GM12891 (cell line): ENCODE measurements at places on chromosomes 7 and 10.

DNA sequence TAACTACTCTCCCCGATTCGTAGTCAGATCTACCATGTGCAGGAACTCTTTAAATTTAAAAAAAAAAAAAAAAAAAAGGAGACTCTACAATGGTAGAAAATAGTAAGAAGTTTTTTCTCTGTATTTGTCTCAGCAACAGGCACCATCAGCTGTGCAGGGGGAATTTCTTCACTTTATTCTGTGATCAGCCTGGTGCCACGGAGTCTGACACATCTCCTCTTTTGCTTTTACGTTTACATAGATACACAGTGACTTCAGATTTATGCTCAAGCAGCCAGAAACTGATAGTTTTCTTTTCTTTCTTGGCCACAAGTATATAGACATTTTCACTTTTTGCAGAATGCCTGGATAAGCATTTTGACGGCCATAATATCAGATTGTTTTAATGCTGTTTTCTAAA is 190.6 kb upstream of the AKR1E2 start:
- DNase-seq = no peak

- DNase-seq = no peak
Measured at GRCh38 chr7:48518092-48518491, 346.8 kb downstream of the ABCA13 start.

- DNase-seq = no peak
Measured at GRCh38 chr7:90081621-90082020, 72.6 kb upstream of the STEAP1 start.

DNA sequence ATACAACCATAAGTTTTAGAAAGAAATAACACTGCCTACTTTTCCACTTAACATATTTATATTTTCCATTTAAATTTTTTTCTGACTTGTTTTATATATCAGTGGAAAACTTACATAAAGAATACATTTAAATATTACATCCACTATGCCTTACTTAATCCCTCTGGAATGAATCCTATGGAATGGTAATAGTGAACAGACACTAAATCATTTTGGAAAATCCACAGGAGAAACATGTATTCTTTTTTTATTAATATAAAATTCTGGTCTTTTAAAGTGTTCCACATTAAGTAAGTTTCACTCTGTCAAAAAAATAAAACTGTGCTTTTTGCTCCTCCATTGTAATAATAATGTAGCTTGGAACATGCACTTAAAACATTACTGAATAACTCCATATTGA is 236.8 kb upstream of the LRRN3 start:
- no peak for DNase-seq

DNA sequence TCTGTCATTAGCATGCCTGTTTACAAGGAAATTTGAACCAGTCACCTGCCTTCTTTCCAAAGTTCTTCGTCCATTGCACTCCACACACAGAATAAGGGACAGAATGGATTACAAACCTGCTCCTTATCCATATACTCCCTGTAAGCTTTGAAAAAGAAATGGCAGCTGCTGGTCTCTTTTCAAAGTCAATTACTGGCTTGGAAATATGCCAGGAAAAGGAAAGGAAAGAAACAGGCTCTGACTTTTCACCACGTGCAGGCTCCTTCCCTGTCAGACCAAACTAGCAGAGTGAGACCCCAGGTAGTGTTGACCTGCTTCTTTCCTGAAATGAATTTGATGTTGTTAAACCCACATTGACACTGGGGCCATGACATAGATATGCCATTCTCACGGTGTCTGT is 84.5 kb downstream of the LHFPL3 start:
- no peak for DNase-seq

DNA sequence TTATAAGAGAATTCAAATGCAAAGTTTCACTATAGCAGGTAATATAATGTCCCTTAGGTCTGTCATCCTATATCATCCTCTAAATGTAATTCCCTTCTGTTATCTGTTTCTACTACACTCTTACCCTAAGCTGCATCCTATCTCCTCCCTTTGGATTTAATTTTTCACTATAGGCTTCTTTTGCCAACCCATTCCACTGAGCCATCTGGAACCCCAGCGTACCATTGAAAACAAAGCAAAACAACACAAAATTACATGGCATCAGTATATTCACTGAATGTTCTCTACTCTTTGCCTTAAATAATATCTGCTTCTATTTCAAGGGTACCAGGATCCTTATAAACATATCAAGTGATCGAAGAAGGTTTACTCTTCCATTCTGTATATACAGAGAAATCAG is 1530.2 kb upstream of the LRRTM3 start:
- no peak for DNase-seq

DNA sequence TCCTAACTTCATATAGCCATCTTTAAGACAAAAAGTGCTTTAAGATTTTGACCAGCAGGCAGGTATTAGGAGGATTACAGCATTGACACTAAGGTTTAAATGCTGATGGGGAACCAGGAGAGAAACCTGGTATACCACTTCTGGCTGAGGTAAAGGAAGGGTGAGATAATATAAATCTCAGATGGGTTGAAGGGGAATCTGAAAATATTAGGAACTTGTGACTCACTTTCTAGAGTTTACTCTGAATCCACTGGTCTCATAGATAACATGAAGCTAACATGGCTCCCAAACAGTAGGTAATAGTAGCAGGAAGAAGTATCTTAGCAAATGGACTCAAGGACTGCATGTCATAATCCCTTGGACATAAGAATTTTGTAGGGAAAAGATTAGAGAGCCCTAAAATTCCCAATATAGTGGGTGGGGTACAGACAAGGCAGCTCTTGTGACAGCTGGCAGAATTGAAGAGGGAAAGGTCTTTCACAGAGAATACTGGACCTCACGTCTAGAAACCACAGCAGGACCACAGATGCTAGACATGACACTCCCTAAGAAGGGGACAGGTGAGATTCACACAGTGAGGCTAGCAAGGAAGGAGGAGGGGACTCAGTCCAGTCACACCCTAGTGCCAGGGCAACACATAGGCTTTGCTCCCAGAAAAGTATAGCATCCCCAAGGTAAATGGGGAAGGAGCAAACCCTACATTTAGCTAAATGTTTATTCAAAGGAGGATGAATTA is 3.5 kb downstream of the PTTG1IP2 start:
- no peak for DNase-seq

DNA sequence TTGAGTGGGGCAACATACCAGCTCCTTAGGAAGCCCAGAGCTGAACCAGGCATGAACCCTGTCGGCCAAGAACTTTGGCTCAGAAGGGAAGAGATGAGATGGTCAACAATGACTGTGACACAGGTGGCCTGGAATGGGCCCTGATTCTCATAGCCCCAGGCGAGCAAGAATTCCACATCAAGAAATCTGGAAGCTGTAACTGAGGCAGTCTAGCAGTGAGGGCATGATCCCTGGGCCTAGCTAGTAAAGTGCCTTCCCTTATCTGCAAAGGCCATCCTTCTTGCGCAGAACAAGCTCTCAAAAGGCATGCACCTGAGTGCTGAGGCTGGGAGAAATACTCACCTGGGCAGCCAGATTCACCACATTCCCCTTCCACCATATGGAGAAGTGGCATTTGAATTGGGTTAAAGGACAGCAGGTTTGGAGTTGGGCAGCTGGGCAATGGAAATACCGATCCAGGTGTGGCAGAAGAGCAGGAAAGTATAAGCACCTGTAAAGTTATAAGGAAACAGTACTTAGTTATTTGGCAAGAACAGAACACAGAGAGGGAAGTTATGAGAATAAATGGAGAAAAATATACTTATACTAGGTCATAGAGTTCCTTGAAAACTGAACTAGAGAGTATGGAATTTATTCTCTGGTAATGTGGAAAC is 78.6 kb upstream of the CAPZA2 start:
- no peak for DNase-seq

GRCh38 chr10:109592391-109592790 is 330.9 kb downstream of the XPNPEP1 start:
- no peak for DNase-seq

GRCh38 chr10:124447751-124448466 is 1.9 kb downstream of the NKX1-2 start:
- DNase-seq = no peak

- no peak for DNase-seq
Measured at GRCh38 chr7:101996131-101996691, 178.8 kb downstream of the CUX1 start.

DNA sequence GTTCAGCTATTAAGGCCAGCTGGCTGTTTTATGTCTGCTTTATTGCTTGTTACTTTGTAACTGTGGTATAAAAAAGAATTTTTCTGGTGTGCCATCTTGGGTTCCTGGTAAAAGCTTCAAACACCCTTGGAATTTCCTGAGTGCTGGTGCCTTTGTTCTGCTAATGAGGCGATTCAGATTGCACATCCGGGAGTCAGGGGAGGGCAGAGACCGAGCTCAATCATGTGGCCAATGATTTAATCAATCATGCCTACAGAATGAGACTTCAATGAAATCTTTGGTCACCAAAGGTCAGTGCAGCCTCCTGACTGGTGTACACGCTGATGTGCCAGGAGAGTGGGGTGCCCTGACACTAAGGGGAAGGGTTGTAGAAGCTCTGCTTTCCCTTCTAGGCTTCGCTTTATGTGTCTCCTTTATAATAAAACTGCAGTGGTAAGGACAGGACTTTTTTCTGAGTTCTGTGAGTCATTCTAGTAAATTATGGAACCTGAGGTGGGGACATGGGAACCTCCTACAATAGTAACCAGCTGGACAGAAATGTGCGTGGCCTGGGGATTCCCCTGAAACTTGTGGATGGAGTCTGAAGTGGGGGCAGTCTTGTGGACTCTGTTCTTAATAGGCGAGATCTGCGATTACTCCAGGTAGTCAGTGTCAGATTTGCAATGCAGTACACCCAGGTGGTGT is 69.4 kb upstream of the OGDHL start:
- DNase-seq = no peak

DNA sequence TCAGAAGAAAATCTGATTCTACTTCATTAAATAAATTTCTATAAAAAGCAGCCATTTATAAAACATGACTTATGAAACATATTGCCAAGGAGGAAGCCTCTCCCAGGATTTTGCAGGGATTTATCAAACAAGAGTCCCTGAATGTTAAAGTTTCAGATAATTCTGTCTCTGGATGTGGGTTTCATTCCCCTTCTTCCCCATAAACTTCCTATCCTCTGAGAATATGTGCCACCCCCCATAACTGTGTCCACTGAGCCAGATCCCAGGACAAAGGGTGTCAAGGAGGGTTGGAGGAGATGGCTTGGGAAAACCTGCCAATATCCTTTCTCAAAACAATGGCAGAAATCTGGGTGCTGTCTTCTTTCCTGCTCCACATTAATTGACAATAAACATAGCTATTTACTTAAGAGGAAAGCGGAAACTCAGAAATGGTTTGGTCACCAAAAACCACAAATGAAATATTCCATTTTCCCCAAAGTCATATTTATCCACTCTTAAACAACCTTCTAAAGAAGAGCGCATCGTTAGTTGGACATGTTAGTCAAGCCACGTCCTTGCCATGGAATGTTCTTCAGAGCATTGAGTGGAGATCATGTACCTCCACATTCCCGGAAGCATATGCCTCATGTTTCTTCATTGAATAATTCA is 54.3 kb upstream of the AKR1E2 start:
- DNase-seq = no peak

- DNase-seq = no peak
Measured at GRCh38 chr7:20206104-20206896, 10.9 kb downstream of the MACC1 start.

DNA sequence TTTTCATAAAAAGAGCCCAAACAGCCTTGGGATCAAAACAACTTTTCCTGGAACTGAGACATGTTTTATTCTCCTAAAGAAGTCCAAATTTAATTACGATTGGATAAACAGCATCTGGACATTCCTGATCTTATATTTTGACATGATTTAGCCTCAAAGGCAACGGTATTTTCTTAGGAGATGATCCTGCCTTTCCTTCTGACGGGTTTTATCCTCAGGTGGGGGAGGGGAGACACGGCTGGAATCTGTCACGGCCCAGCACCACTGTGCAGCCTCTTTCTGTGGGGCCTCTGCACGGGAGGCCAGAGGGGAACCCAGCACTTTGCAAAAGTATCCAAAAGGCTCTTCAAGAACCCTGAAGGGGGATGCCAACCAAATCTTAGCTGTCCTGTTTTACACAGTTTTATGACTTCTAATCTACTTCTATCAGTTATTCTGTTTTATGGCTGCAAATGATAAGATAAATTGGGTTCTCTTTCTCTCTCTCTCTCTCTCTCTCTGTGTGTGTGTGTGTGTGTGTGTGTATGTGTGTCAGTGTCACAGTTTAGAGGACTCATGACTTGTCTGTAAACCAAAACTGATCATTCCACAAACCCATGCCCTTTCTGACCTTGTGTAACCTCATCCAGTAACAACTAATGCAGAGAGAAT is 321.1 kb upstream of the NPVF start:
- DNase-seq = no peak

GRCh38 chr10:115093776-115094408 is 727 bp downstream of the ATRNL1 start:
- peak; percentile 38 for DNase-seq

DNA sequence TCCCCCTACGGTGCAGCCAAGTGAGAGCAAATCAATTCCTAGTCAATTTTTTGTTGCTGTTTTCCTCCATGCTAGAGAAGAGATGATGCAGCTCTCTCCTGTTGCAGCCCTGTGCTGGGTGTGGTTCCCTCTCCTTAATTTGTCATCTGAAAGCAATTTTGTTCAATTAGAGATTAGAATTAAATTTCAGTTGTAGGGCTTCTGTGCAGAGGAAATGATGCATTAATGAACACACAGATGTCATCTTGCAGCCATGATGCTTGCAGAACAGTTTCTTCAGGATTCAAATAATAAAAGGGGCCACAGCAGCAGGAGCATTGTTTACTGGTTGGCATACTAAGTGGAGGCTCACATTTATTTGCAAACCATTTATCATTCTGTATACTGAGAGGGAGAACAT is 266.0 kb downstream of the AUTS2 start:
- DNase-seq = no peak

DNA sequence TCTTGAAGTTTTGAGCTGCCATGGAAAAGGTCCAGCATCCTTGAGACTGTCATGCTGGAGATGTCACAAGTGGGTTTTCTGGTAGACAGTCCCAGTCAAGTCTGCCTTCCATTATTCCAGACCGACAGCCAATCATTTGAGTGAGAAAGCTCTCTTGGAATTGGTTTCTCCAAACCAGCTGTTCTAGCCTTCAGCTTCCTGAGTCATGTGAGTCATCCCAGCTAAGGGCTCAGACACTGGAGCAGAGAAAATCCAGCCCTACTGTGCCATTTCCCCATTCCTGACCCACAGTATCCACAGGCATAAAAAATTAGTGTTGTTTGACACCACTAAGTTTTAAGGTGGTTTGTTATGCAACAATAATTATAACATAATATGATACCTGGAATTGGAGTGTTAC is 219.0 kb downstream of the ADRA2A start:
- no peak for DNase-seq

- DNase-seq = no peak
Measured at GRCh38 chr7:120740348-120740747, 117.6 kb downstream of the TSPAN12 start.

DNA sequence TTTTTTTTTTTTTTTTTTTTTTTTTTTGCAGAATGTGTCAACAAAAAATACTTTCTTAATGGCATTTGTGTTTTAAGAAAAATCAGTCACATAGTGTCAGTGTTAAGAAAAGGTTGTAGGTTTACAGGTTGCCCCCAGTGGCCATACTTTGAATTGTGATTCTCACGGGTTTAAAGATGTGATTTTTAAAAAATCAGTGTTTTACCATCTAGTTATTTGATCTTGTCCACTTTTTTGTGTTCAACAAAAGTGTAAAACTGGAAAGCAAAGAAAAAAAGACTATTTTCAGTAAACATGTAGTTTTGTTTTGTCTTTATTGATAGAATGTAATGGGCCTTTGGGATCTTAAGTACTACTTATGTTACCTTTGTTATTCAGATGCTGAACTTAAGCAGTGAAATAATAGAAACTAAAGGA is 25.7 kb downstream of the SUV39H2 start:
- DNase-seq = no peak

- DNase-seq = no peak
Measured at GRCh38 chr7:10779465-10780399, 193.9 kb upstream of the PHF14 start.
